Calu3 (cell line): ENCODE measurements at places on chromosomes 6 and 20. TPM values are rescaled to one million over a fixed set of nuclear protein-coding genes. Genes with fewer than 3 reads are reported as not detected.

The TM9SF4 gene
- total RNA-seq: 95.3 and 104 TPM in 2 replicates

- DNase-seq: no peak
Measured at GRCh38 chr6:150723857-150724256, 124.2 kb downstream of the PLEKHG1 start.

DNA sequence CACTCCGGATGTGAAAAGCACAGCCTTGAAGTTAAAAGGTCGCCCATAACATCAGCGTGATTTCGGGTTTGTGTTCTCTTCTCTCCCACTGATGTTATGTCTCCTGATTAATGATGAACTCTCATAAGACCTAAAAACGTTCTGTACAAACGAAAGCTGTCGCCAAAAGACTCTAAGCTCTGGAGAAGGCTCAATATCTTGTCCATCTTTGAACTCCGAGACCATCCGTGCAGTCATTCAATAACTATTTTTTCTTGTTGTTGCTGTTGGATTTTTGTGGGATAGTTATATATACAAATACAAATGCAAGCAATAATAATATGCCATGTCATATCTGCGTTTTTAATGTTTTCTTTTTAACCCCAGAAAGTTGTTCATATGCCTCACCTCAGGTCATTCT is 291.8 kb upstream of the MARCKS start:
- DNase-seq: no peak

- DNase-seq: no peak
Measured at GRCh38 chr6:110876806-110877564, 2.4 kb downstream of the AMD1 start.

The TFAP2D gene
- total RNA-seq: not detected in 2 replicates

GRCh38 chr6:144335914-144336313 is 50.8 kb downstream of the UTRN start:
- peak; percentile 36 for DNase-seq

DNA sequence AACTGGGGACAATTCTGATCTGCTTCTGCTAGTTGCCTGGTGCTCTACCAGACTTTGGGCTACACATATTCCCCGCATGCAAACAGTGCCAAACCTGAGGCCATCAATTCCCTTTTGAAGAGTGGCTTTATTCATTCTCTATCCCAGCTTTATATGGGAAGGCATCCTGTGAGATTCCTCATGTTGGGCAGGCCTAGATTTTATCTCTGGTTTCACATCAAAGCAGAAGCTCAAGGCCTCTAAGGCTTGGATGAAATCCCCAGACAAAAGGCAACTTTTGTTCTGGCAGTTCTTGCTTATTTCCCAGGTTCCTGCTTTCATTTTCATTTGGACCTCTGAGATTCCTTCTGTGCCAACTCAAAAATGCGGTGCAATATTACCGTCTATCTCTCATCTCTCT is 648.8 kb downstream of the QKI start:
- no peak for DNase-seq

The SCUBE3 gene
- 0.44 and 0.47 TPM in 2 replicates for total RNA-seq

DNA sequence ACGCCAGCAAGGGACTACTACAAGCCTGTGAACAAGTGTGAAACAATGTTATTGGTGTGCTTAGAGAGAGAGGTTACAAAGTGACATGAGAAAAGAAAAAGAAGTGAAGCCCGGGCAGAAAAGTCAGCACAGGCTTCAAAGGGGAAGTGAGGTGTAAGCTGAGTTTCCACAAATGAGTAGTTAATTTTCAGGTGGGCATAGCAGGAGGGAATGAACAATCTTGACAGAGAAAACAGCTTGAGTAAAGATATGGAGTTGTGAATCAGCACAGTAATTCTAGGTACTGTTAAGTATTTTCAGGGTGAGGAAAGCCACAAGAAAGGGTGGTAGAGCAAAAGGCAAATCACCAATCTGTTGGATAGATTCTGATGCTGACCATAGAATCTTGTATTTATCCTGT is 4.3 kb downstream of the KCNQ5 start:
- DNase-seq: no peak

- DNase-seq: no peak
Measured at GRCh38 chr6:22082218-22082617, 214.6 kb downstream of the PRL start.

GRCh38 chr6:158780988-158781691 is 38.0 kb downstream of the EZR start:
- DNase-seq: peak; percentile 70
